ENCODE measurements at places on chromosomes 16 and 17.

DNA sequence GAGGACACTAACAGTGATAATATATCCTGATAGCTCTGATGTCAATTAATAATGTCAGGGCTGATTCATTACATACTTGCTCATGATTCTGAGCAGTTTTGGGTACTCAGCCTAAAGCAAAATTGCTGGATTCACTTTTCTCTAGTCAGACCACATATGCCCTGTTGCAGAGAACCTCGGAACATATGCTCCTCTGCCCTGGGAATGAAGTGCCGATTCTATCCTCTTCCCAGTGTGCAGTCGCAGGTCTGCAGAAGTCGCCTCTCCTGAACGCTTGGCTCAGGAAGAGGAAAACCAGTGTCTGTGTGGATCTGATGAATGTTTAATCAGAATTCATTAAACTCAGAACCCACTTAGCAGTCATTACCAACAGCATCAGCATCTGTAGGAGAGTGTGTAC is 34.5 kb downstream of the ABCC12 start:
- DNase-seq: no peak

DNA sequence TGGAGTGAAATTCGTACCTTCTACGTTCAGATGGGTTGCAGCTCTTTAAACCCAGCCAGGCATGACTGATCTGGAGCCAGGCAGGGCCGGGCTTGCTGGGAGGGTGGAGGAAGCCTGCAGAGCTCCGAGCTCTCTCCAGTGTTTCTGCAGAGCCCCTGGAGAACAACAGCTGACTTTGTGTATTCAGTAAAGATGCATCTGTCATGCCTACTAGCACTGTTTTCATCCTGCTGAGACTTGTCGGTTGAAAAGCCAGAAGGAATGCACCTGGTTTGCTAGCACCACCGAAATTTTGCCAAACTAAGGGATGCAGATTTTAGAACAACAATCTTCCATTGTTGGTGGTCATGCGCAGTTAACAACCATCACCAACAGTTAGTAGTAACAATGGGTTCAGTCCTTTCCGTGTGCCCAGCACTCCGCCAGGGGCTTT is 22.4 kb upstream of the SCNN1B start:
- peak; percentile 65 for DNase-seq

DNA sequence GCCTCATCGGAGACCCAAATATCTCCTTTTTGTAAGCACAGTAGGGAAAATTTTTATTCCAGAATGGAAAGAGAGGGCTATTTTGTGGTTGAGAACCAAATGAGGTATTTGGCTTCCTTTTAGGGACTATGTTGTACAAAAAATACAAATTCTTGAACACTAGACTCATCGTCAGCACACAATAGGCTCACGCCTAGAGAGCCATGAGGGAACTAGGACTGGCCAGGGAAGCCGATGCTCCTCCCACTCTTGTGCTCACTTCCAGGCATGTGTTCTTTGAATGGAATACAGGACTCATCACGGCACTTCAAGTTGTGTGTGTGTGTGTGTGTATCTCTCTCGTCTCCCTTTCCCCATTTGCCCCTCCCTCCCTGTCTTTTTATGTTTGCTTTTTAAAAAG is 17.8 kb upstream of the BLMH start:
- DNase-seq: no peak

DNA sequence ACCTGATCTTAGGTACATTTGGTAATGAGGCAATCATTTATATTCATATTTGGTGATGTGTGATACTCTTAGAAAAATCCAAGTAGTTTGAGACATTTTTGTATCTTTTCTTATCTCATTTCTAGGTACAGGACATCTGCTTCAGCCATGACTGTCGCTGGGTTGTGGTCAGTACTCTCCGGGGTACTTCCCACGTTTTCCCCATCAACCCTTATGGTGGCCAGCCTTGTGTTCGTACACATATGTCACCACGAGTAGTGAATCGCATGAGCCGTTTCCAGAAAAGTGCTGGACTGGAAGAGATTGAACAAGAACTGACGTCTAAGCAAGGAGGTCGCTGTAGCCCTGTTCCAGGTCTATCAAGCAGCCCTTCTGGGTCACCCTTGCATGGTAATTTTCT is 312.2 kb downstream of the BCAS3 start:
- DNase-seq: no peak

- DNase-seq: no peak
These were observed 1.0 kb downstream of the NOG start for GRCh38 chr17:56594320-56595107.

GRCh38 chr17:61774724-61775123 is 88.6 kb downstream of the BRIP1 start:
- no peak for DNase-seq

GRCh38 chr17:75634376-75634740 is 1.1 kb downstream of the SMIM5 start:
- no peak for DNase-seq

GRCh38 chr17:48816774-48817590 is at the start of gene TTLL6:
Gene TTLL6 (minus strand): TSS chr17:48817229. CDS start chr17:48817072, 157 bp downstream.
- peak; percentile 97 for DNase-seq

DNA sequence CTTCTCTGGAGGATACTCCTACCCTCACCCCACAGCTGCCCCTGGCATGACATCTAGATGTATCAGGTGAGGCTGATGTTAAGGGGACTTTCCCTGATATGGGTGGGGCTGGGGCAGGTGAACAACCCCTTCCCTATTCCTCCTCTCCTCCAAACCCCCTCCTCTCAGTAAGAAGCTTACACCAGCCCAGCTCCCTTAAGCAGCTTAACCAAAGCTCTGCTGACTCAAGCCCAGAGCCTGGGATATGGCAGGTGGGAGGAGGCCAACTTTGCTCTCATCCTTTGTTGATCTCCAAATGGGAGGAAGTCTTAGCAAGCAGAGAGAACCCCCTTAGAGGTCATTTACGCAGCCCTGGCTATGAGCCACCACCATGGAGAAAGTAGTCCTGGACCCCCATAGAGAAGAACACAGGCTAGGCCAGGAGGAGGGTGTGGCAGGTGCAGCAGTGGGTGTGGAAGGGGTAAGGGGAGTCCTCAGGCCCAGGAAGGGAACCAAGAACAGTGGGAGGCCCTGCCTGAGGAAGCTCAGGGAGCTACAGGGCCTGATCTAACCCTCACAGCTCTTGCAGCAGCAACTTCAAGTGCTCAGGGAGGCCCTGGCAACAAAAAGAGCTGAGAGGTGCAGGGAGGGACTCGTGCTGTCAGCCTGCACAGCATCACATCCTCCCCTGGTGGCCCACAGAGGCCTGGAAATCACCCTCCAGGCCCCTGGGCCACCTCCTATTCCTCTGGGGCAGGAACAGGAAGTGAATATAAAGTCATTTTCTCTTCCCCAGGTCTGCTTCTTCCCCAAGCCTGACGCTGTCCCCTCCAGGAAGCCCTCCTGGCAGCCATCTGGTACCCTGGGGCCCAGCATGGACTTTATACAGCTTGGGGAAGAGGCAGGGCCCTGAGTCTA is 2.9 kb downstream of the UNC119 start:
- DNase-seq: no peak

DNA sequence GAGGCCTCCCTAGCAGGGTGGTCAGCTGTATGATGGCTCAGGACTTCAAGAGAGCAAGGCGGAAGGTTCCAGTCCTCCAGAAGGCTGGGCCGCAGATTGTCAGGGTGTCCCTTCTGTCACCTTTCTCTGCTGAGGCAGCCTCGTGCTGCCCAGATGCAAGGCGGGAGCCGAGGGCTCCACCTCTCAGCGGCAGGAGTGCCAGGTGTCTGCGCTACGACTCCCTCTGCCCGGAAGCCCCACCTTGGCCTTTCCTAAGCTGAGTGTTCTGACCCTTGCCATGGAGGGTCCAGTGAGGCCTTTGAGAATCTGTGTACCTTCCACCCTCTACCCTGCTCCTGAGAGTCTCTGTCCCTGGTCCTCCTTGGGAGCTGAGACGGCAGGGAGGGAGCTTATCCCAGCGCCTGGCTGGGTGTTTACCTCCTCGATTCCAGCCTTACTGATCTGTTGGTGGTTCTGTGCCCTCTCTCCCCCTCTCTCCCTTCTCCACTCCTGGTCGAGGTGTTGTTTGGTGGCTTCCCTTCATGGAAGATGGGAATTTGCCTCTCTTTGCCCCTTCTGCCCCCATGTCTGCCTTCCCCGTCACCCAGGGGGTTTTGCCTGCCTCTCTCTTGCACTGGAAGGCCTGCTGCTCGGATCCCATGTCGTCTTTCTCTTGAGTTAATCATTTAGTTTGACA is 2.2 kb upstream of the ZNF750 start:
- no peak for DNase-seq

DNA sequence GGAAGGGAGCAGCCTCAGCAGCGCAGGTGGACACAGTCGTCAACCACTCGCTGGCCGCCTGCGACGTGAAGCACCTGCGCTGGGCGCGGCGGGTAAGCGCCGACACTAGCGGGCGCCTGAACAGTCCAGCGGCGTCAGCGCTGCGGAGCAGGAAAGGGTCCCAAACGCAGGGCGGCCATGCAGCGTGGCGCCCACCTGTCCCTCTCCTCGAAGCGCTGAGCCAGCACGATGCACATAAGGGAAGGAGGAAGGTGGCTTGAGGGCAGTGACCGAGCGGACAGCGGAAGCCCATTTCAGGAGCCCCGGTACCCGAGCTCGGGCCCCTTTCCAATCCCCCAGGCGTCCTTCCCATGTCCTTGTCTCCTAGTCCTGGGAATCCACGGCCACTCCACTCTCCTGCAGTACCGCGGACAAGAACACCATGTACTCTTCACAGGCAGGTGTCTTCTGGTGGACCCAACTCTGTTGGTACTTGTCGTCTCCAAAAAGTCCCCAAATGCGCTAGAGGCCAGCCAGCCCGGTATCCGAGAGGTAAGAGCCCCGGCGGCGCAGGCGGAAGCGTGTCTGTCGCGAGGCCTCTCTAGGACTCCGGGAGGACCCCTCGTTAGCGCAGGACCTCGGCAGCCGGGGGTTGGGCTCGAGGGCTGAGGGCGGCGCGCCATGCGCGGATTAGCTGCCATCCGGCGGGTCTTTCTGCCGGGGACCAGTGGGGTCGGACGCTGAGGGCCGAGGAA is 14.4 kb downstream of the ZNF232 start:
- DNase-seq: no peak
